Activated CD4-positive, alpha-beta T cell treated with anti-CD3 and anti-CD28 coated beads, Interleukin-2, amount 10 ng/mL, durations not matched to agents 7 days and 5 days (primary cell): ENCODE measurements at places on chromosomes 4 and X. TPM values are rescaled to one million over a fixed set of nuclear protein-coding genes. Genes with fewer than 3 reads are reported as not detected.

DNA sequence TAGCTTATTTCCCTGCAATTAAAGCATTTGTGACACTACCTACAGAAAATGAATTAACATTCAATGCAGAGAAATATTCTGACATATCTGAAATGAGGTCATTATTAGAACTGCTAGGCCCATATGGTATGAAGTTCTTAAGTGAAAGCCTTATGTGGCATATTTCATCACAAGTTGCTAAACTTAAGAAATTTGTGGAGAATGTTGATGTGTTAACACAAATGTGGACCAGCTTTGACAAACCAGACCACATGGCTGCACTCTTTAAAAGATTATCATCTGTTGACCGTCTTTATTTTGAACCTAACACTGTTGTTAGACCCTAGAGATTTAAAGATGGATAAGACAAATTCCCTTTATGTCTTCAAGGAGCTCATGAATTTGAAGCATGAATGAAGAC is 1024.1 kb downstream of the RPA4 start:
- no peaks in the 10 kb centered on the region for H3K36me3 ChIP-seq
- no peaks in the 10 kb centered on the region for H3K4me1 ChIP-seq
- no peak overlapping the region for H3K27ac ChIP-seq
- no peak overlapping the region for H3K4me3 ChIP-seq
- no peaks in the 10 kb centered on the region for H3K27me3 ChIP-seq

DNA sequence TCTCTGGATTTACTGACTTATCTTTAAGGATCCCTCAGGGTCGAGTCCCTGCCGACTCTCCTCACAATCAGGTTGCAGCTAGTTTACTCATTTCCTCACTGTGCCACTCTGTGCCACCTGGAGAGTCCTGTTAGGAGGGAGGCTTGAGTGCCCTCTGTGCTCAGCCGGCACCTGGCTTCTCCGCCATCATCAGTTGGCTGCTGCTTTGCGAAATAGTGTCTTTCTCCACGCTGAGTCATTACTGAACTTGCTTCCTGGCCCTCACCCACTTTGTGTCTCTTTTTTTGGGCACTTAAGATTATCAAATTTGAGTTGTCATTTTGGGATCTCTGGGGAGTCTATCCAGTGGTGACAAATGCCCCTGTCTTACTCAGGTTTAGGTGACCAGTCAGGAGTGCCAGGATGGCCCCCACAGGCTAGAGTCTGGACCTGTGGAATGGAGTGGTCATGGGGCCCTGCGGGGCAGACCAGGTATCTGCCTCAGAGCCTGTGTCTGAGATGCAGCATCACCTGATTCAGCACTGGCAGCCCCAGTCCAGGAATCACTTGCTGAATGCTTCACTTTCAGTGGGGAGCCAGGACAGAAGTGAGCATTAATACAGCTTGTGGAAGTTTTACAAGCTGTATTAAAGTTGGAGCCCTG is 37.7 kb downstream of the JADE1 start:
- H3K4me3 ChIP-seq, result no peak overlapping the region
- DNase-seq, result no peak
- peaks cover 72% of the 10 kb centered on the region for H3K36me3 ChIP-seq
- peaks cover 15% of the 10 kb centered on the region for H3K4me1 ChIP-seq
- H3K27ac ChIP-seq, result peak overlapping the region; percentile 23
- H3K27me3 ChIP-seq, result no peaks in the 10 kb centered on the region

DNA sequence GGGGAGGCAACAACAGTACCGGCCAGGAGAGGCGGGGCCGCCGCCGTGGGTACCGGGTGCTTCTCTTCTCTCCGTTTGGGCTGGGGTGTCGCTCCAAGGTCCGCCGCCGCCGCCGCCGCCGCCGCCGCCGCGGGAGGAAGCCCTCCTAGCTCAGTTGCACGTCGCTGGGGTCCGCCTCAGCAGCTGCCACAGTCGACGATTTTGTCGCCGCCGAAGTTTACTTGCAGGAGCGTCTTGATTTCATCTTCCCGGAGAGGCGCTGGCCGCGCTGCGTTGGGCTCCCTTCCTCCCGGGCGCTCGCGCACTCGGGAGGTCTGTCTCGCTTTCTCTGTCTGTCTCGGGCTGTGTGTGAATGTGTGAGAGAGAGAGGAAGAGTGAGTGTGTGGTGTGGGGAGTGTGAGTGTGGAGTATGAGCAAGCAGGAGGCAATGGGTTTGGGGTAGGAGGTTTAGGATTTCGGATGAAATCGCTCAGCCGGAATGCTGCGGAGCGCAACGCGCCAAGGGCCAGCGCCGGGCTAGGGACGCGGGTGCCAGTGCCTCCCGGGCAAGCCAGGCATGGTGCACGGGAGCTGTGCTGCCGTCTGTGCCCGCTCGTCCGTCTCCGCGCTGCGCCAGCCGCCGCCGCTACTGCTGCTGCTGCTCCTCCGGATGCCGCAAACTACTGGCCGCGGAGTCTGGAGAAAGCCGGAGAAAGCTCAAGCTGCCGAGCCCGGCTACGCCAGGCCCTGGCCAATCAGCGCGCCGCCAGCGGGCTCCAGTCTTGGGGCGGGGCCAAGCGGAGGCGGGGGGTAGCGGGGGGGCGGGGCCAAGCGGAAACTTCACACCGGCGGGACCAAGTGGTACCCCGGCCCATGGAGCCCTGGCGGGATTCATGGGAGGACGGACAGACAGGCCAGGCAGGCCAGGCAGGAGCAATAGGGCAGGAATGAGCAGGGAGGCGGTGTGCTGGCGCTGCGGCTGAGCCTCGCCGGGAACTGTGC is at the start of gene PCDH19:
Gene PCDH19 (minus strand): TSS at position 664 of the 981 bp plus-strand sequence. CDS start 1,676 bp downstream, outside the sequence.
- peaks cover 67% of the 10 kb centered on the region for H3K27me3 ChIP-seq
- H3K36me3 ChIP-seq, result peaks cover 1% of the 10 kb centered on the region
- DNase-seq, result peak; percentile 5
- H3K27ac ChIP-seq, result peak within 1 kb of the TSS; percentile 50
- peaks cover 4% of the 10 kb centered on the region for H3K4me1 ChIP-seq

DNA sequence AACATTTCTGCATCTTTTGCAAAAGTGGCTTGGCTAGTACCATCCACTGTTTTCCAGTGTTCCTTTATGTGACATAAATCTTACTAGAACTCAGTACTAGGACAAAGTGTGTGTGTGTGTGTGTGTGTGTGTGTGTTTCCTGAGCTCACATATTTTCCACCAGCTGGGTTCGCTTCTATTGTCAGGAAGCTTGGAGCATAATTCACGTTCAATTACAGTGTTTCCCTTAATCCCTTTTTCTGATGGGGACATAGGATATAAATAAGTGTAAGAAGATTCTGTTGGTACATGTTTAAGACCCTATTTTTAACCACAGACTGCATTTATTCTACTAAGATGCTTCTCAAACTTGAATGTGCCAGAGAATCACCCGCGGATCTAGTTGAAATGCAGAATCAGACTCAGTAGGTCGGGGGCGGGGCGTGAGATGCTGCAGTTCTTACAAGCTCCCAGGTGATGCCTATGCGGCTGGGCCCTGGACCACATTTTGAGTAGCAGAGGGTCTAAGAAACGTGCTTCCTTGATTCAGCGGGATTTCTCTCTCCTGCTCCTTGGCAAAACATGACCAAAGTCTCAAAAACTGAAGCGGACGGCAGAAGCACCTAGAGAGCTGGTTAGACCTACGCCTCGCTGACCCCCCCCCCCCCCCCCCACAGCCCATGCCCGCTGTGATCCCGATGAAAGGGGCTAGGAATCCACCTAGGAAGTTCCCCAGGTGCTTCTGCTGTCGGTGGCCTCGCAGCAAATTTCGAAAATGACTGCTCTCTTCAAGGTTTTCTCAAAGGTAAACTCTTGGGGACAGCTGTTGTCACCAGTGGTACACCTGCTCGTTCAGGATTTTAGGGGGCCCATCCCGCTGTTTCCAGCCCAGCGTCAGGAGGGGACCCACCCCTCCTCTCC is 797 bp downstream of the CD99L2 start:
- H3K27me3 ChIP-seq, result peaks cover 9% of the 10 kb centered on the region
- DNase-seq, result peak; percentile 55
- peaks cover 18% of the 10 kb centered on the region for H3K4me1 ChIP-seq
- peak overlapping the region; percentile 78 for H3K4me3 ChIP-seq
- peak overlapping the region; percentile 87 for H3K27ac ChIP-seq
- no peaks in the 10 kb centered on the region for H3K36me3 ChIP-seq

DNA sequence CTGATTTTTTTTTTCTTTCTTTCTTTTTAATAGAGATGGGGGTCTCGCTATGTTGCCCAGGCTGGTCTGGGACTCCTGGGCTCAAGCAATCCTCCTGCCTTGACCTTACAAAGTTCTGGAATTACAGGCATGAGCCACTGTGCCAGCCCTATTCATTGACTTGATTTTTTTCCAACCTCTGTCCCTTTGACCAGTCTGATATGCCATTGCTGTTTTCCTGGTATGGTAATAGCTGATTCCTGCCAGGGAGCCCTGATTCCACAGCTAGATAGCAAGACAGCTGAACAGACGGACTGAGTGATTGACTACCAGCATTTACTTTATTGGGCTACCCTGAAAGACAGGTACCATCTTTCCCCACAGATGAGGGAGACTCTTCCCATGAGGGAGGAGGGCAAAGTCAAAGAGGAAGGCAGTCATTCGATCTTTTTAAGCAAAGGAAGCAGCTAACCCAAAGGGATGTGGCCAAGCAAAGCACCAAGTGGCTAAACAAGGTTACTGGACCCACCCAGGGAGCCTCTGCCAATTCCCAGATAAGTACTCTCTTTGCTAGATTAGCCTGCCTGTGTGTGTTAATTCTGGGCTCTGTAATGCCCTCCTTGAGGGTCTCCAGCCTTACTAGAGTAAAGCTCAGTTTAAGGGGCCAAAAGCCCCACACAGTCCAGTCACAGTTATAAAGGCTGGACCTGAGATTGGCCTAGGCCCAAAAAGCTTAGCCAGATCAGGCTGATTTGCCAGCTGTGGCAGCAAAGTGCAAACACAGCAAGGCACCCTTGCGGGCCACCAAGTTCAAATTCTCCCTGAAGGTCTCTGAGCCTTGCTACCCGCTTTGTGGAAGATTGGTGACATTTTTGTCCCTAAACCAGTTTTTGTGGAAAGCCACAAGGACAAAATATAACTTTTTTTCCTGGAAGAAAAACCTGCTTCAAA is 192.4 kb upstream of the GPC4 start:
- no peaks in the 10 kb centered on the region for H3K36me3 ChIP-seq
- no peak for DNase-seq
- no peaks in the 10 kb centered on the region for H3K4me1 ChIP-seq
- H3K4me3 ChIP-seq, result no peak overlapping the region
- no peaks in the 10 kb centered on the region for H3K27me3 ChIP-seq

- H3K4me1 ChIP-seq, result peaks cover 46% of the 10 kb centered on the region
- H3K4me3 ChIP-seq, result peak overlapping the region; percentile 87
- H3K27ac ChIP-seq, result peak overlapping the region; percentile 96
- peaks cover 18% of the 10 kb centered on the region for H3K36me3 ChIP-seq
- peak; percentile 23 for DNase-seq
- no peaks in the 10 kb centered on the region for H3K27me3 ChIP-seq
Measured at GRCh38 chrX:124347242-124347641, 879 bp downstream of the SH2D1A start.

- no peaks in the 10 kb centered on the region for H3K4me1 ChIP-seq
- no peak overlapping the region for H3K4me3 ChIP-seq
- H3K27me3 ChIP-seq, result no peaks in the 10 kb centered on the region
- no peaks in the 10 kb centered on the region for H3K36me3 ChIP-seq
- no peak overlapping the region for H3K27ac ChIP-seq
Measured at GRCh38 chr4:84239278-84239845, 259.7 kb downstream of the NKX6-1 start.

GRCh38 chr4:110042545-110043517 is 130.1 kb downstream of the EGF start:
- no peaks in the 10 kb centered on the region for H3K36me3 ChIP-seq
- no peaks in the 10 kb centered on the region for H3K4me1 ChIP-seq
- H3K27me3 ChIP-seq, result peaks cover 2% of the 10 kb centered on the region
- H3K4me3 ChIP-seq, result no peak overlapping the region
- DNase-seq, result no peak
- no peak overlapping the region for H3K27ac ChIP-seq

GRCh38 chr4:151659601-151660364 is 101.0 kb downstream of the GATB start:
- H3K27me3 ChIP-seq, result no peaks in the 10 kb centered on the region
- no peak overlapping the region for H3K4me3 ChIP-seq
- no peak for DNase-seq

GRCh38 chrX:108224727-108225621 is 133.4 kb downstream of the ATG4A start:
- H3K27me3 ChIP-seq, result peaks cover 4% of the 10 kb centered on the region
- no peak overlapping the region for H3K4me3 ChIP-seq
- H3K4me1 ChIP-seq, result no peaks in the 10 kb centered on the region
- peak; percentile 5 for DNase-seq

DNA sequence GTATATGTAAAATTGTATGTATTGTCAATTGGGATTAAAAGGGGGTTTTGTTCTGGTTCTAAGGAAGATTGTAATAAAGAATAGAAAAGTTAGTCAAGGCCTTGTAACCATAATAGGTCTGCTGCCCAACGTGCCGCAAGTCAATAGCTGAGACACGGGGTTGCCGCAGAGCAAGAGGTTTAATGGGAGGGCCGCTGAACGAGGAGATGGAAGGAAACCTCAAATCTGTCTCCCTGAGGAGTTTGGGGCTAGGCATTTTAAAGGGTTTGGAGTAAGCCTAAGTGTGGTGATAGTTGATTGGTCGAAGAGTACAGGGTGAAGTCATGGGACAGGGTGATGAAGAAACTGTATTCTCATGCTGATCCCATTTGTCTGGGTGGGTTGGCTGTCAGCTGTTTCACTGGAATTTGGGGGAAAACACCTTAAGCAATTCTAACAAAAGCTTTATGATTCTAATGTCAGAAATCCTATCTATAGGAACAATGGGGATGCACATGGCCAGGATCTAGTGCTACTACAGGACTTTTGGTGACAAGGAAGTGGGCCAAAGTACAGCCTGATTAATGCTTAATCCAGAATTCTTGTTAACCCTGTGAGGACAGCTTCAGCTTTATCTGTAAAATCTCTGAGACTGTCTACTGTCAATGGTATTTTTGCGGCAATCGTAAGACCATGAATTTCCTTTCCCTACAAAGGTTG is 86.9 kb downstream of the RELL1 start:
- H3K4me3 ChIP-seq, result no peak overlapping the region
- no peak overlapping the region for H3K27ac ChIP-seq
- no peak for DNase-seq

GRCh38 chrX:21800344-21800770 is 39.1 kb upstream of the MBTPS2 start:
- H3K36me3 ChIP-seq, result no peaks in the 10 kb centered on the region
- H3K27ac ChIP-seq, result no peak overlapping the region
- H3K27me3 ChIP-seq, result peaks cover under 1% of the 10 kb centered on the region
- H3K4me1 ChIP-seq, result no peaks in the 10 kb centered on the region
- no peak for DNase-seq

DNA sequence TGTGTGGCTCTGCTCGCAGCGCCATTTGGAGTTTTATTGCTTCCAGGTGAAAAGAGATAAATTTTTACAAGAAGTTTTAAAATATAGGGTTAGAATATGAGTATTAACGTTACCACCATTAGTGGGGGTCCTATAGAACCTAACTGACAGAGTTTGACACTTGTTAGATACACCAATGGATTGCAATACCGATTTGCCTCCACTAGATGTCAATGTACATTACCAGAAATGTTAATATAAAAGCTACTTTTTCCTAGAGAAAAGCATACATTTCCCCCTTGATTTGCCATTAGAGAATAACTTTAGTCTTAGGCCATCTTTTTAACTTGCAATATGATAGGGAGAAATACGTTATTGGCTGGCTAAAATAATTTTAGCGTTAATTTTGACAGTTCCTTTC is 108.4 kb downstream of the LINC00632 start:
- H3K27ac ChIP-seq, result no peak overlapping the region
- DNase-seq, result no peak
- H3K36me3 ChIP-seq, result no peaks in the 10 kb centered on the region
- no peak overlapping the region for H3K4me3 ChIP-seq
- no peaks in the 10 kb centered on the region for H3K27me3 ChIP-seq

The DSPP gene
- not detected for total RNA-seq

The WDR1 gene
- 452 TPM for total RNA-seq

The GC gene
- not detected for total RNA-seq

The SH3RF1 gene
- total RNA-seq, result 0.17 TPM

The CENPVL2 gene
- total RNA-seq, result not detected

The CFAP299 gene
- not detected for total RNA-seq

The DAPP1 gene
- total RNA-seq, result 39.5 TPM

The TMPRSS11D gene
- not detected for total RNA-seq
